Stimulated activated CD4-positive, alpha-beta T cell treated with anti-CD3 and anti-CD28 coated beads, Interleukin-1b, Interleukin-23, amount 100 ng/mL, for 4 hours (primary cell): ENCODE measurements at places on chromosomes 5 and 9.

DNA sequence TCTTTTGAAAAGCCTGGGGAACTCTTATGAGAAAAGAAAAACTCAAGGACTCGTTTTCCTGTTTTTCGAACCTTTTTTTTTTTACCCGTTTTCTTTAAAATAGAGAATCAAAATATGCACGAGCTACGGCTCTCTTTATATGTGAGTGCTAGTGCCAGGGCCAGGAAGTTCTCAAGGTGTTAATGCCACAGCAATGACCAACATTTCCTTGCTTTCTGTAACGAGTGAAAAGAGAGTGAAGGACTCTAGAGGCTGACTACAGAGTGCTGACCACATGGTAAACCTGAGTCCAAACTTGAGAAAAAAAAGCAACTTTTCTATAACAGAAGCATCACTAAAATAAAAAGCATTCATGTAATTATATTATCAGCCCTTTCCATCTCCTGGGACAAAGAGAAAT is 102.2 kb upstream of the SLC28A3 start:
- no peak for DNase-seq

GRCh38 chr5:93602241-93603077 is 19.4 kb downstream of the NR2F1 start:
- no peak for DNase-seq

DNA sequence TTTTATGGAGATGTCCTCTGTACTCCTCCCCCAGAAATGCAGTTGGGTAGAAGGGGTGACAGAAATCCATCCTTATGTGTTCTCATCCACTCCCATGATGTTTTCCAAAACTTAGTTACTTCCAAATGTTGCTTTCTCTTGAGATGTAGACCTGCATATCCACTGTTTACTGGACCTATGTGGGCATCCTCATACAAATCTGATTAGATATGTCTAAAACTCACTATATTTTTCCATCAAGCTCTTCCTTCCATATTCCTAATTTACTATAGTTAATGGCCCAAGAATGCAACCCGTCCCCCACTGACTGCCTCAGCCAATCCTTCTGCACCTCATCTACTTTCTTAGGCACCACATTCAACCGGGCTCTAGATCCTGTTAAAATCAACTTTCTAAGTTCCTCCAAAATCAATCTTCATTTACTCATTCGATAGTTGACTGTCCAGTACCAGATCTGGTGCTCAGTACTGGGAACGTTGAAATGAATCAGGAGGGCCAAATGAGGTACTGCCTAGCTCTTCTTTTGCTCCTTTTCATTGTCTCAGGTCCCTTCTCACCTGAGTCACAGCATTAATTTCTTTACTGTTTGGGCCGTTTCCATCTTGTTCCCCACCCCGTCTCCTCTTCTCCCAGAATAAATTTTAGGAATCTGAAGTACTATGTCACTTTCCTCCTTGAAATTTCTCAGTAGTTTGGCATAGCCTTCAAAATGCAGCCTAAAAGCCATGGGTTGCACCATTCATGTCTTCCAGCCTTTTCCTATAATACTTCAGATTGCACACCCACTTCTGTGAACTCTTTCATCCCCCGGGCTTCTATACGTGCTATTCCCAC is 7.9 kb downstream of the PLK2 start:
- DNase-seq = no peak

- DNase-seq = no peak
Observed at GRCh38 chr5:96919754-96920197, 16.1 kb upstream of the LNPEP start.

DNA sequence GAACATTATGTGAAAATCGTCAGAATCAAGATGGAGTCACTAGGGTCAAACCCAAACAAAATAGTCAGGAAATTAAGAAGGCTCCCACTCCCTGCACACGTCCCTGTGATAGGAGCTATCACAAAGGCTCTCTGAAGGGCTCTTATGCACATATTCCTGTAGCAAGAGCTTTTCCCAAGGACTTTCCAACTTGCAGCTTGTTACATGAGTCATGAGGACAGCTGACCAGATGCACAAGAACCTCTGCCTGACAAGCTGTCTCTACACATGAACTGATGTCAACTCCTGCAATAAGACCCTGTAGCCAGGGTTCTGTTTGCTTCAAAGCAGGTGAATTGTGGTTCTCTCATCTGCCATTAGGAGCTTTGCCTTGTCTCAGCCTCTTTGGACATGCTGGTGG is 122.4 kb downstream of the OLFM1 start:
- DNase-seq = no peak
